IMR-90 (cell line): ENCODE measurements at places on chromosomes 1 and 21.
A peak's percentile ranks its signal among the peaks of the same experiment; 100 is the strongest.

- no peak overlapping the region for H3K4me3 ChIP-seq
- H3K27me3 ChIP-seq, result peaks cover 32% of the 10 kb centered on the region
- DNase-seq, result peak; percentile 58
- no peaks in the 10 kb centered on the region for H3K4me1 ChIP-seq
Measured at GRCh38 chr1:154546264-154547063, 12.0 kb downstream of the UBE2Q1 start.

- H3K4me3 ChIP-seq, result no peak overlapping the region
- H3K27me3 ChIP-seq, result no peaks in the 10 kb centered on the region; the same call in 1 of the 2 replicates
- no peak overlapping the region for H3K27ac ChIP-seq
- H3K36me3 ChIP-seq, result no peaks in the 10 kb centered on the region
- no peaks in the 10 kb centered on the region; the same call in 1 of the 2 replicates for H3K4me1 ChIP-seq
Measured at GRCh38 chr1:225378880-225379279, 49.0 kb downstream of the LBR start.

- H3K4me3 ChIP-seq, result no peak overlapping the region
- H3K4me1 ChIP-seq, result no peaks in the 10 kb centered on the region
- H3K36me3 ChIP-seq, result no peaks in the 10 kb centered on the region
- H3K27ac ChIP-seq, result no peak overlapping the region
Measured at GRCh38 chr1:174333437-174333836, 114.3 kb upstream of the GPR52 start.

DNA sequence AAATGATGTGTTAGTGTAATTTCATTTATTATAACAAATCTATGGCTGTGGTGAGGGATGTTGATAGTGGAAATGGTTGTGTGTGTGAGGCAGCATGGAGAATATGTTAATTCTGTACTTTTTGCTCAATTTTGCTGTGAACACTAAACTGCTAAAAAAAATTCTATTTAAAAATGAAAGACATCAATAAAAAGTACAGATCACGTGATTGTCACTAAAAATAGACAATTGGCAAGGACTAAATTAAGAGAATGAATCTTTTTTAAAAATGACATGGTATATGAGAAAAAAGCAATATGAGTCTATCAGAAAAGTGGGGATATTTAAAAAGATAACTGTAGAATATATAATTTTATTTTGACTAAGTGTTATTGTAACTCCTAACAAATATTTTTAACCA, 15.7 kb upstream of the PIGK start:
- no peaks in the 10 kb centered on the region for H3K4me1 ChIP-seq

GRCh38 chr1:53511933-53512806, 53.0 kb downstream of the DMRTB1 start:
- no peak overlapping the region for H3K4me3 ChIP-seq
- H3K27me3 ChIP-seq, result no peaks in the 10 kb centered on the region
- no peak overlapping the region for H3K27ac ChIP-seq
- peak; percentile 72 for DNase-seq
- H3K36me3 ChIP-seq, result peaks cover 1% of the 10 kb centered on the region; the same call in 1 of the 2 replicates
- H3K4me1 ChIP-seq, result peaks cover 5% of the 10 kb centered on the region

DNA sequence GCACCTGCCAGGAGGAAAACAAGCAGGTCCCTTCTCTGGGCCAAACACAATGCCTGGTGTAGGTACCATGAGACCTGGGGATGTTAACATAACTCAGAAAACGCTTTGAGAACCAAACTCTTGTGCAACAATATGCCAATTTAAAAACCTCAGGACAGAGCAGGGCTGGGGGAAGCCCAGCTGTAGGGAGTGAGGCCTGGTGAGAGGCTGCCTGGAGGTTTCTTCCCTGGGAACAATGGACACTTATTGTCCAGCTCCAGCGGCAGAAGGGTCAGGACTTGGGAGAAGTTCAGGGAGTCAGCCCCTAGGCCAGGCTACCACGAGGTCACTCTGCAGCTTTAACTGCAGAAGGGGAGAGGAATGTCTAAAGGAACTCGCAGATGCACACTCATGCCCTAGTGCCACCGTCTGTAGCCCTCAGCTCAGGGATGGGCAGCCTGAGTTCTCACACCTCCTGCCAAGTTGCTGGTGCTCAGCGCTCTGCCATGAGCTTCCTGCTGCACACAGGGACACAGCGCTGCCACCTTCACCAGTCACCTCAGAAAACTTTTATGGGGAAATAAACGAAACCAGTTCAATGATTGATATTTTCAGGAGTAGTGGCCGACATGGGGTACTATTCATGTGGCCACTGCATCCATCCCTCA, 8.5 kb downstream of the GPR157 start:
- H3K27ac ChIP-seq, result no peak overlapping the region
- H3K4me1 ChIP-seq, result no peaks in the 10 kb centered on the region
- H3K27me3 ChIP-seq, result no peaks in the 10 kb centered on the region
- no peaks in the 10 kb centered on the region for H3K36me3 ChIP-seq
- DNase-seq, result no peak

GRCh38 chr1:24096009-24096738, 15.8 kb downstream of the MYOM3 start:
- no peak for DNase-seq
- peaks cover 60% of the 10 kb centered on the region for H3K27me3 ChIP-seq
- H3K27ac ChIP-seq, result no peak overlapping the region
- no peaks in the 10 kb centered on the region for H3K4me1 ChIP-seq
- no peaks in the 10 kb centered on the region for H3K36me3 ChIP-seq
- H3K4me3 ChIP-seq, result no peak overlapping the region

- H3K4me3 ChIP-seq, result no peak overlapping the region
- H3K27ac ChIP-seq, result no peak overlapping the region
- no peaks in the 10 kb centered on the region for H3K36me3 ChIP-seq
- H3K4me1 ChIP-seq, result no peaks in the 10 kb centered on the region
Measured at GRCh38 chr1:73056826-73057225, 774.5 kb upstream of the NEGR1 start.

DNA sequence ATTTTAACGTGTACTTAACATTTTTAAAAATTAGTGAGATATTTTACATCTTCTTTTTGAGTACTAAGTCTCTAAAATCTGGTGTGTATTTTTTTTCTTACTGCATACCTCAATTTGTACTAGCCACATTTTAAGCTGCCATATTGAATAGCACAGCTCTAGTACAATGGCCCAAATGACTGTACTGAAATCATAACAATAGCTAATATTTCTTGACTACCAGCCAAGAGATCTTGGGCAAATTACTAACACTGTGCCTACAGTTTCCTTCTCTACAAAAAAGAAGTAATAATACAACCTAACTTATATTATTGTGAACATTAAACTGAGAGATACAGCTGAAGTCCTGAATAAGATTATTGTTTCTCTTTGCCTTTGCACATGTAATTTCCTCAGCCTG, 57.2 kb downstream of the CDC7 start:
- H3K27me3 ChIP-seq, result no peaks in the 10 kb centered on the region
- peaks cover 16% of the 10 kb centered on the region for H3K4me1 ChIP-seq
- no peaks in the 10 kb centered on the region for H3K36me3 ChIP-seq
- no peak for DNase-seq
